ENCODE measurements at places on chromosomes 3 and 15.

DNA sequence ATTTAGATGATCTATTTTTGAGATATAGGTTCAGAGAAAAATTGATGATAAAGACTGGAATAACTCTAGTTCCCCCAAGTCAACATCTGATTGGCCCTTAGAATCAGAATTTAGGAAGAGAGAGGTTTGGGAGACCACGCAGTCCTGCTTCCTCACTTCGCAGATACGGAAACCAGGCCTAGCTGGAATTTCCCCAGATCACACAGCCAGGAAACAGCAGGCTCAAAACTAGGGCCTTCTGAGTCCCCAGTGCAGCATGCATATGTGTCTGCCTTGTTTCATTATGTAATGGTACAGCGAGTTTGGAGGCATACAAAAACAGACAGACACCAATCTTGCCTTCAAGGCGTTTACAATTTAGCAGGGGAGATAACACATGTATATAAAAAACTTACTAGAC, 177.1 kb upstream of the ICE2 start:
- no peak for DNase-seq

DNA sequence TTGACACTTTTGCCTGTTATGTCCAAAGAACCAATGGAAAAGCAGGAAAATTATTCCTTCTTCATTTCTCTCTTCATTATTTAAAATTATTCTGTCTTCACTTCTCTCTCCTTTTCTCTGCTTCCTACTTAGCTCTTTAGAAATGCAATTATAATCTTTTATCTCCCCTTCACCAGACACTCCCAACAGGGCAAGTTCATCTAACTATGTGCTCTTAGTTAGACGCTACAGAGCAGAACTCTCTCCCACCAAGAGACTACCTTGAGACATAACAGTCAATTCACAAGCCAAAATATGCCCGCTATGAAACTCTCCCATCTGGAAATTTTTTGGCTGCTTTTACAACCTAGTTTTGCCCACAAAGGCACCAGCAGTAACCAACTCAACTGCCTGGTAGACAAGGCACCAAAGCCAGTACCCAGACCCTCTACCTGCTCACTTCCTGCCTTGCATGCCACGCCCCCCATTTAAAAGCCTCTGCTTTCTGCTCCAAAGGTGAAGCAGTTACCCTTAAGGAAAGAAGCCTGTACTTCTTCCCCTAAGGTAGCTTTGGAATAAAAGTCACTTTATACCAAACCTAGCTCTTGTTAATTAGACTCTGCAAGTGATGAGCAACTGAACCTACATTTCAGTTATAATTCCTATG, 28.1 kb downstream of the CCRL2 start:
- no peak for DNase-seq

GRCh38 chr3:168933614-168934013, 729.9 kb downstream of the MECOM start:
- DNase-seq: no peak

DNA sequence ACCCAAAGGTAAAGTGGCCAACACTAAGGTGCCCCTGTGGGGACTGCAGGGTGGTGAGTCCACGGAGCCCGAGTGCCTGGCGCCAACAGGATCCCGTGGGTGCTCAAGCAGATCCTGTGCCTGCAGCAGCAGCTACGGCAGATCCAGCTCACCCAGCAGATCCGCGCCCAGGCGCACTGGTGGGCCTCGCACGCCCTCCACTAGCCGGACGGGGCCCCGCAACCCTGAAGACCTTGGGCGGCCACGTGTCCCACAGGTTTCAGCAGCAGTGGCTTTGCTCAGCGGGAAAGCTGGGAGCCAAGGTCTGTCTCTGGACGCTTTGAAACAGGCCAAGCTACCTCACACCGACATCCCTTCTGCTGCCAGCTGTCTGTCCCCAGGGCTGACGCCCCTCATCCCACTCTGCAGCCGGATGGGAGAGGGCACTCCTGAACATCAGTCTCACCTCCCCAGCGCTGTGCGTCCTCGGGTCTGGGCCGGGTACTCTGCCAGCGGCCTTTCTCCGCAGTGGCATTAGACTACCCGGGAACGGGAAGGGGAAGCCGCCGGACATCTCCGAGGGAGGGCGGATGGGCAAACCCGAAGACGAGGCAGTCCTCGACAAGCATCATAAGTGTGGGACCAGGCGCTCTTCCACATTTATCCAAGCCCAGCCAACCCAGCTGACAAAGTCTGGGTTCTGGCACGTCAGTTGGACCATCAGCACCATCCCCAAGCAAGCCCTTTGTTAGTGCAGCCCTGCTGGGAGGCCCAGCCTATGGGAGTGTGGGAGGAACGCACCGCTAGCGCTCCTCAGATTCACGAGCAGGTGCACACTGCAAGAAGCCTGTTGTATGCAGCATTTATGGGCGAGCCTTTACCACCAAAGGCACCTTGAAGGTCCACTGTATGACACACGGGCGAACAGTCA, 212.6 kb upstream of the UBE2E2 start:
- no peak for DNase-seq

- DNase-seq: no peak
Observed at GRCh38 chr3:132605374-132605792, 8.3 kb downstream of the ACKR4 start.

DNA sequence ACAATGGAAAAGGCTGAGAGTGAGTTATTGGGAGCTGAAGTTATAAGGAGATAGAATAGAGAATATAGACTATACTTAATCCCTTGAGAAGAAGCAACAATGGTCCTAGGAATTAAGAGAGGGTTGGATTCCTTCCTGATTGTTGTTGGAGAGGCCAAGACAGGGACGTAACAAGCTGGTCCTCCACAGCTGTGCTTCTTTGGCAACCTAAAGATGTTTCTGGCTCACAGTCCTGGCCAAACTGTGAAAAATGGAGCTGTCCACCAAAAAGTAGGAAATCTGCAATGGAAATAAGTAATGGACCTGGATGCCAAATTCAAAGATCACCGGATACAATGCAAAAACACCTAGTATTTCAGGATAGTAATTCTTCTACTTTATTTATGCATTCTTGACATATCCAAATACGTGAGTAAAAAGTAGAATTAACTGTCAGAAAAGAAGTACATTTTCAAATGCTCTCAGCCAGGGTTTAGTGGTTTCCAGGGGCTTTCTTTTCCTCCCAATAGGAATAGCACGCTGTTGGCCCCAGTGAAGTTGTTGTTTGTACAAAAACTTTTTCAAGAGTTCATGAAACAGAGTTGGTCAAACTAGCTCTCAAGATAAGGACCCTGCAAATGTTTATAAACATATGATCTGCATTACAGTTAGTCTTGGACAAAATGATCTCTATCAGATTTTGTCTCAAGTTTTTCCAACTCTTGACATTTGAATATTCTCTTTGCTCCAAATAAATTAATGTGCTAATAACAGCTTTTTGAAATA, 28.3 kb downstream of the CERS3 start:
- no peak for DNase-seq

GRCh38 chr3:5441401-5441800, 253.9 kb downstream of the EDEM1 start:
- no peak for DNase-seq

DNA sequence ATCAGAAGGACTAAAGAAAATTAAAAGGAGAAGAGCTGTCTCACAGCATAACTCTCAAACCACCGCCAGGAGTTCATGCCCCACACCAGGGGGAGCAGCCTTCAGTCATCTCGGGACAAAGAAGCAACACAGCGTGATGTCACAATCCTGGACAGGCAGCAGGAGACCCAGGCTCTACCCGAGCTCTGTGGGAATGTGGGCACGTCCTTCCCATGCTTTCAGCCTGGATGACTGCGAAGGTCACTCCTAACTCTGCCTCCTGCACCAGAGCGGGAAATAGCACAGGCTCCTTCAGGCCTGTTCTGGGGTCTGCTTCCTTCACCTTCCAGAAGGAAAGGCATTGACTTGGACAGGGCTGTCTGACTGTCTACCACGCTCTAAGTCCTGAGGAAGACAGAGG, 31.3 kb downstream of the NOX5 start:
- no peak for DNase-seq

Measured in H54 (cell line).